Stimulated activated naive CD4-positive, alpha-beta T cell treated with Interleukin-2 at 50 U/mL for 16 hours (primary cell): ENCODE measurements at places on chromosomes 6 and 20.
A peak's percentile ranks its signal among the peaks of the same experiment; 100 is the strongest.

GRCh38 chr20:8796088-8796660 is 272.7 kb upstream of the PLCB4 start:
- DNase-seq, result no peak

DNA sequence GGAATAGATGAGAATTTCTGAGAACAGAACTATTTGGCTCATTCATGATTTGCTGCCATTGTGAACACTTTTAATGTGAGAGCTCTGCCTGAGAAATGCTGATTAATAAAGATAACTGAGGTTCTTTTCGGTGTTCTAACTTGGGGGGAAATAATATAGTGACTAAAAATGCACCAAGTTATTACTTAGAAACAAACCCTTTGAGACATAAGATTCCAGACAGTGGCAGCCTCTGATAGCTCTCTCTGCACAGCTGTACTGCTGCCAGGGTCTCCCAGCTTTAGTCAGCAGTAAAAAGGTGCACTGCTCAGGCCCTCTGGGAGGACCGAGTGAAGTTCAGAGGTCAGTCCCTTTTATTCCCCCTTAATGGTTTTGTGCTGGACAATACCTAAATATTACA is 2.5 kb upstream of the PRDM1 start:
- peak; percentile 30 for DNase-seq

GRCh38 chr6:14468647-14469321 is 351.2 kb downstream of the CD83 start:
- DNase-seq, result no peak

DNA sequence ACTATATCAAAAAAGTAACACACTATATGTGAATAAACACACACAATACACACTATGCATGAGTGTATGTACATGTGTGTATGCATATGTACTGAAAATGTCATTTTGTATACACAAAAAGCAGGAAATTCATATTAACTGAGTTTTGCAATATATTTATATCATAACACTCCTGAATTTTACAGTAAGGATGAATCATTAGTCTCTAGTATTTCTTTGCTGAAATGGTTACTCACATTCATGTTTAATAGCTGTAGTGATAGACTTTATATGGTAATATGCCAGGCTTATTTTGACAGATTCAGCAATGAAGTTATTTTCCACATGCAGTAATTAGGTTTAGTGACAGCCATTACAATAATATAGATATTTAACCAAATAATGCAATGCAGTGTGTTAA is 1216.2 kb upstream of the CITED2 start:
- DNase-seq, result no peak

DNA sequence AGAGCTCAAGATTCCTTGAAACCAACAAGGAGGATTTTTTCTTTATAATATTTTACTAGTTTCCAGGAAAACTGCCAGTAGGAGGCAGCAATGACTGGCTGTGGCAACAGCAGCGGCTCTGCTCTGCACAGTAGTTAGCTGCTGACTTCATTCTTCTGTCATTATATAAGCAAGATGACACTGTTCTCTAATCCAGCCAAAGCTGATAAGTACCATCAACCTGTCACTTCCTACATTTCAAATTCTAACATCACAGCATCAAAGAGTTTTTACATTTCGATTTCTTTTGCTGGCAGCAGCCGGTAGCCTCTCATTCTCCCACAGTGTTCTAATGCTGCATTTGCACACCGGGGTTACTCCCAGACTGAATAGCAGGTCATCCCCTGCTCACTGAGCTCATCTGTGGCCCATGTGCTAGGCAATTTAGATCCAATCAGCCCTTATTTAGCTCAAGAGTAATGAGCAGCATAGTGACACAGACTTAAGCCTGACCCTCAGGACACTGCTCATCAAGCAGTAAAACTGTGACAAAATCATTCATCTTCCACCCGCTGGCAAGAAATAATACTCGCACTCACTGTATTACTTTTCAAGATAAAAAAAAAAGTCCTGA is 67.8 kb downstream of the MMS22L start:
- DNase-seq, result no peak

GRCh38 chr20:44247131-44247571 is at the start of gene GDAP1L1:
Gene GDAP1L1, plus strand, starts transcription at chr20:44247308. Its CDS starts 27 bp downstream, at chr20:44247335.
- DNase-seq, result no peak
